Stimulated activated CD8-positive, alpha-beta memory T cell treated with anti-CD3 and anti-CD28 coated beads, Interleukin-15, amount 100 ng/mL, for 4 hours (primary cell): ENCODE measurements at places on chromosomes 5 and 9.

GRCh38 chr9:84315278-84315877 lies 25.2 kb downstream of the SLC28A3 start:
- no peak for DNase-seq

DNA sequence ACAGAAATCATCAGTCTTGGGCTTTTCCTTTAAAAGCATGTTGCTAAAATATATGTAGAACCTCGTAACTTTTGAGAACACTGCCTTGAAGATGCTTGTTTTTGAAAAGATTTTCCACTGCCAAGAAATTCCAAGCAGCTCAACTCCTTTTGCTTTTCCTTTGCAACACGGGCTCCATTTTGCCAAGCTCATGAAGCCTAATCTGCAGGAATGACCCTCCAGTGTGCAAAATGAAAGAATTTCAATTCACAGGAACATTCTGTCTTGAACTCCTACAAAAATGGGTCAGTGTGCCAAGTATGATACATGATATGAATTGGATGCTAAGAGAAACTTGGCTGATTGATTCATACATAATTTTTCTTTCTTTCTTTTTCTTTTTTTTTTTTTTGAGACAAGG lies 35.4 kb upstream of the ERCC6L2 start:
- no peak for DNase-seq

GRCh38 chr5:156893517-156893916 lies 43.4 kb downstream of the PPP1R2B start:
- DNase-seq = no peak

DNA sequence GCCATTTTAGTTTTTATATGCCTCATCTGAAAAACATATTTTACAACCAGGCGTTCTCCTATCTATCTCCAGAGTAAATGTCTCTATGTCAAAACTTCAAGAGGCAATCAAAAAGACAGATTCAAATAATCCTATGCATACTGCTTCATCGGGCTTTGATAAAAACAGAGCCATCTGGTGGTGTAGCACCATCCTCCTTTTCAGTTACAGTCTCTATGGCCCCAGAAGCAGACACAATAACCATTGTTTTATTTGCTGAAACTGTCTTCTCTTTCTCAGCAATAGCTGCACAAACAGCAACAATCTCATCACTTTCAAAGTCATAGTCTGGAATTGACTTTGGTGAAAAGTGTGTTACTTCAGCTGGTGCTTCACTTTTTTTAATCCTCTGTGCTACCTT lies 36.3 kb downstream of the PTGER4 start:
- no peak for DNase-seq

DNA sequence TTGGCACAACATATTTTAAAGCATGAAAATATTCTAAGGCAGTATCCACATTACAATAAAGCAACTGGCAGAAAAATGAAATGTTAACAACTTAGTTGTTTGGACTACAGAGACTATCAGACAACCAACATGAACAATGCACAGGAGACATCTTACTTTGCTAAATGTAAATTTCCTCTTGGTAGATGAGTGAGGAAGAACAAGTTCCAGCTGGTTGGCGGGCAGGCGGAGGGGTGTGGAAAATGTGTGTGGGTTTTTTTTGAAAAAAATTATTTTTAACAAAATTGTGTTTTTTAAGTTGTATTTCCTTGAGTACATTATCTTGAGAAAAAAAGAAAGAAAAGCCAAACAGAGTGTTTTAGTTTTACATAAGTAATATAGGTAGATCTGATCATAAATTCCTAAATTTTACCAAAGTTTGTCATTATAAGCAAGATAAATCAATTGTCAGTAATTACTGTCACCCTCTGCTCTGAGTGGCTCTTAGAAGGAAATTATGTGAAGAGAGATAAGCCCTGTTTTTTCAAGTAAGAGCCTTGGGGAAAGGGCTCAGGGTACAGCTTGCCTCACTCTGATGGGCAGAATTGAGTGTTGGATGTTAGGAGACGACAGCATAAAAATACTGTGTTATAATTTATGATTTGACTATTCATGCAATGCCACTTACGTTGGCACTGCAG lies 42.5 kb downstream of the TMEM167A start:
- no peak for DNase-seq

DNA sequence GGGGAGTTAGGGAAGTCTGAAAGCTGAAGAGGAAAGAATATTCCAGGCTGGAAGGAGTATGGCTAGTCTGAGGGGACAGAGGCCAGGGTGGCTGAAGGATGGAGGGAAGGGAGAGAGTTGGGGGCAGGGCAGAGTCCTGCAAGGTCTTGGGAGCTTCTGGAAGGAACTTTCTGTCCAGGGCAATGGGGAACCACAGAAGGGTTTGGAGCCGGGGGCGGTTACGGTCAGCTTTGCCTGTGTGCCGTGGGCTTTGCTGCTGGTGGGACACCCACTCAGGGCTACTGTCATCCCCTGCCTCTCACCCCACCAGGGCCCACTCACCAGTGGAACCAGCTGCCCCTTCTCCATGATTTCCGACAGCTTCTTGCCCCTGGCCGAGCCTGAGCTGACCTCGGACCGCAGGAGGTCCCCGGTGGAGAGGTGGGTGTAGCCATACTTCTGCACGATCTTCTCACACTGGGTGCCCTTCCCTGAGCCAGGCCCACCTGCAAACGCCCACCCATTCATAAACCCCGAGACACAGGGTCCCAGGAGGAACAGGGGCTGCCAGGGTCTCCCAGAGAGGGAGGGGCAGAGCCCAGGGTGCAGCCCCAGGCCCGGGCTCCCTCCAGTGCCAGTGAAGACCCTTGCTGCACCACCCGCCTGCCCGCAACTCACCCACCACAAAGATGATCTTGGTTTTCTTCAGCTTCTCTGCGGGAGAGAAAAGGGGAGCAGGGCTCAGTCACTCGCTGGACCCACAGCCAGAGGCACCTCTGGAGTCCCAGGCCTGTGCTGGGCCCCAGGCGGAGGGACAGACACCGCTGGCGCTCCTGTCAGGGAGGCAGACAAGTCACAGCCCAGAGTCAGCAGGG lies 4.9 kb downstream of the AK1 start:
- DNase-seq = no peak
